Memory B cell (primary cell): ENCODE measurements at places on chromosomes 3 and 15.
A peak's percentile ranks its signal among the peaks of the same experiment; 100 is the strongest.

- DNase-seq: no peak
Observed at GRCh38 chr15:57015360-57015759, 96.9 kb downstream of the TCF12 start.

DNA sequence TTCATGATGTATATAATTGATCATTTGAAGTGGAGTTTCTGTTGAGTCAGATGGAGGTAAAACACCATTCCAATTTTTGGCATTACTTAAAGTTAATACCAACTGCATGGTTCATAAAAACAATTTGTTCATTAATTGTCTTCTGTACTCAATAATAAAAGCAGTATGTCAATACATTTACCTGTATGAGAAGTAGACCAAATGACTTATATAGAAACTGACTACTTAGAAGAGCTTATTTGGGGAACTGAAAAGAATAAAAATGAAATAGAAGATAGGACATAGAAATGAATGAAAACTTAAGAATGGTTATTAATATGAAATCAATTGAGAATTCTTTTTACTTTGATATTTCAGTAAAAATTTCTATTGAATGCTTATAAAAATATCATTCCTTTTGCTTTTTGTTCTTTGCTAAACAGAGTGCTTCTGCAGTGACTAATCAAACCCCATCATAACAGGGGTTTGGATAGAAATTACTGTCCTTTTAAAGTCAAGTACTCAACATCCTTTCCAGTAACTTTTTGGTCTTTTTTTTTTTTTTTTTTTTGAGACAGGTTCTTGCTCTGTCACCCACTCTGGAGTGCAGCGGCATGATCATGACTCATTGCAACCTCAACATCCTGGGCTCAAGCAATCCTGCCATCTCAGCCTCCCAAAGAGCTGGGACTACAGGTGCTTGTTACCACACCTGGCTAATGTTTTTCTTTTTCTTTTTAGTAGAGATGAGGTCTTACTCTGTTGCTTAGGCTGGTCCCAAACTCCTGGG is 6.5 kb upstream of the CRYBG3 start:
- no peak for DNase-seq

- DNase-seq: no peak
Observed at GRCh38 chr3:101542957-101543356, 18.7 kb upstream of the TRMT10C start.

DNA sequence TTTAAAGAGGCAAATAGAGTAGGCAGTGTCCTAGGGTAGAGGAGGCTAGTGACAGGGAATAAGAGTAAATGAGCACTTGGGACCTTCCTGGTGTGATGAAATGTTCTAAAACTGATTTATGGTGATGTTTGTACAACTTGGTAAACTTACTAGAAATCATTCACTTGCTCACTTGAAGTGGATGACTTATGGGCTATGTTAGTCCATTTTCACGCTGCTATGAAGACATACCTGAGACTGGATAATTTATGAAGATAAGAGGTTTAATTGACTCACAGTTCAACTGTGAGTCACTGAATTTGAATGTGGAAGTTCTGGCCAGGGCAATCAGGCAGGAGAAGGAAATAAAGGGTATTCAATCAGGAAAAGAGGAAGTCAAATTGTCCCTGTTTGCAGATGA is 31.7 kb upstream of the DHX36 start:
- no peak for DNase-seq

DNA sequence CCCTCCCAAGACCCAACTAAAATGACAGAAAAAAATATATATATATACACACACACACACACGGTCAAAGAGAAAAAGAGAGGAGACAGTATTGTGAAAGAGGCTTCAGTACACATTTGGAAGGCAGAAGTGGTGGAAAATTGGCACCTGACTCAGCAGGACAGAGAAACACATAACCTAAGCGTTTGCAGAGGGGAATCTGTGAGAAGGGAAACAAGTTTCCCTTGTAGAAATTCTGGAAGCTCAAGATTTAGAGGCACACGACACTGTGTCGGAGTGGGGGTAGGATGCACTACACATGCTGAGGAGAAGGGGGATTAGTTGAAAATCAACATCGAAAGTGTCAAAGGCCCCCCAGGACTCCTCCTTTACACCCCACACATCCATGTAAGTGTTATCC is 53.1 kb downstream of the PAK2 start:
- DNase-seq: no peak

GRCh38 chr3:11140713-11141104 is 13.6 kb upstream of the HRH1 start:
- DNase-seq: no peak

DNA sequence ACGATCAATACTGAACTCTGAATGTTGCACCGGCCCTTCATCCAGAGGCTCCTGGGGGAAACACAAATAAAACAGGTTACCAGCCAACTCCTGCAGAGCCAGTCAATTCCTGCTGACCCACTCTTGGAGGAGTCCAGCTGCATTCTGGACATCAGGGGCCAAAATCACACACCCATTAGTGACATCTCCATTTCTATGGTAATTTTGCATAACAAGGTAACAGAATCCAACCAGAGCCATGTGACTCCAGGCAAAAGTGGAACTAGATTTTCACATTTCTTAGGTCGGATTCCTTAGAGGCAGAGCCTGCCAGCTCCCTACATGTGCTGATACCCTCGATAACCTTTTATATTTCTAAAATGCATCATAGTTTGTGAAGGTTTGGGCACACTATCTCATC is 119.2 kb upstream of the CTNNB1 start:
- no peak for DNase-seq

- DNase-seq: no peak
Observed at GRCh38 chr3:196662711-196663571, 23.4 kb downstream of the NRROS start.

DNA sequence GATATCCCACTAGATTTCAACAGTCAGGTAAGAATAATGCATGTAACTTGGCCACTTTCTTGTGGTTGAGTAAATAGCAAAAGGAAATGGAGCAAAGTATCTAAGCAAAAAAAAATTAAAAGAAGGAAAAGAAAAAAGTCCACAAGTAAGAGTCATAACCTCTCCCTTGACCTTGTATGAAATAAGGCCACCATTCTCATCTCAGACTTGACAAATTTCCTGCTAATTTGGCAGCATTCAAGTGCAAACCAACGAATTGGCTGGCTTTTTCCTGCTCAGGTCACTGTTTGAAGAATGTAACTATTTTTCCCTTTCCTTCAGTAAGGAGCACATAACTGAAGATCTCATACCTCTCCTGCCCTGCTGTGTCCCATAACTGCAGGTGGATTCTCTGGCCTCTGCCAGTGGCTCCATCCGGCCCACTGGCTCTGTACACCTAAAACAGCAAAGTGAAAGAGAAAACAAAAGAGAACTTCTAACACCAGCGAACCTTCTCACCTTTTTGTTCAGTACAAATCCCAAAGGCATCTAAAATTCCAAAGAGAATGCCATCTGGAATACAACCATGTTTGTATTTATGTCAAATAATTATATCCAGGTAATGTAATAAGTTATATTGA is 33.4 kb upstream of the RSL24D1 start:
- DNase-seq: no peak

GRCh38 chr15:51878446-51879386 is 49.3 kb downstream of the TMOD3 start:
- no peak for DNase-seq

DNA sequence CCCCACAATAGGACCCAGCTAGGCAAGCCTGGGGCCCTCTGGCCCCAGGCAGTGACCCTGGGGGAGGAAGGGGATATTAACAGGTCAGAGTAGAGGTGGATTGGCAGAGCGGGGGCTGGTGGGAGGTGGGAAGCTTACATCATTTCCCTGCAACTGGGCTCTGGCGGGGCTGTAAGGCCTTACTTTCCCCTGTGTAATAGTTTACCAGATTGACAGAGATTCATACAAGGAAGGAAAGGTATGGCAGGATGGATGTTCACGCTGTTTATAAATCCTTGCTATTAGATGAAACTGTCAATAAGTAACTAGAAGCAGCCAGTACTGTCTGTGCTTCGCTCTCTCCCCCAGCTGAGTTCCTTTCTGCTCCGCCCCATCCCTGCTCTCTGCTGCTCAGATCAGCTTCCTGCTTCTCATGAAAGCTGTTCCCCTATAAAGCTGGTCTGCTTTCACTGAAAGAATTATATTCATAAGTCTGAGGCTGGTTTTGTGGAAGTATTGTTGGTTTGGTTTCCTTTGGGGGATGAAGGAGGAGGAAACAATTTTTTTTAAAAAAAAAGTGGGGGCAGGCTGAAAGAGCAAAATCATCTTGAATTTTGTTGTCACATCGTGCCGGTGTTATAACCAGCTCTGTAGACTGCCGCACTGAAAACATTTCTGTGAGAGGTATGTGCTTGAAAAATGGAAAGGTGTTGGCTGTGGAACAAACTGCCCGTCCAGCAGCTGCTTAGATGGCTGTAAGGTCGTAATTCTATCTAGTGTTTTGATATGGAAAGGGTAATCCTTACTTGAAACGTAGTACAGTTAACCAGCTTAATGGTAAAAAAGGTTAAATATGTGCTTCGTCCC is 76.4 kb downstream of the BBX start:
- DNase-seq: peak; percentile 21

DNA sequence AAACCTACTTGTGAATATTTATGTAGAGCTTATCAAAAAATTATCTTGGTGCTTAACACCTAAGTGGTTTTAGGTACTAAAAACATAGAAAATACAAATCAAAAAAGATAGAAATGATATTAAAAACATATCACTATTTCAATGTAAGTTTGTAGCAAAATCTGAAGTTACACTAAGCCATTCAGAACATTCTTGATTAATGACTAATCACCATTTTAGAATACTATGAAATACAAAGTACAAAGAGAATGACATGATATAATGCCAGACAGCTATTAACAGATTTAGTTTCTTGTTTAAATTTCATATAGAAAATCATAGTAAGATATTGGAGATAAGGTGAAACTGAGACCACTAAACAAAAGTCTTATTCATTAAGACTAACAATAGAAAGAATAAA is 169.7 kb upstream of the AGTR1 start:
- no peak for DNase-seq

GRCh38 chr3:177607589-177607988 is 410.3 kb upstream of the TBL1XR1 start:
- no peak for DNase-seq

DNA sequence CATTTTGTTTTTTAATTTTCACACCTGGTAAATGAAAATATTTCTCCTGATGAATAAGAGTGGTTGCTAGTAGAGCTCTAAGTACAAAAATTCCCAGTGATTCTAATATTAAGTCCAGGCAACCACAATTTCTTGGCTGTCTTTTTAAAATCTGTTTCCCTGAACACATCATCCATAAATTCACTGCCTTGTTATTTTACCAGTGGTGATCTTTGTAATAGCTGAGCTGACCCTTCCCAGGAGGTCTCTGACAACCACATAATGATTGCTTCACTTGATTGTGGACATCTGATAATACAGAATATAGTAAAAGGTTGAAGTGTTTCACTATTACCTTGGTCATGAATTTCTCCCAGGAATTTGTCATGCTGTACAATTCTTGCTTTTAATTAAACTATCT is 13.9 kb upstream of the TOP2B start:
- DNase-seq: no peak

DNA sequence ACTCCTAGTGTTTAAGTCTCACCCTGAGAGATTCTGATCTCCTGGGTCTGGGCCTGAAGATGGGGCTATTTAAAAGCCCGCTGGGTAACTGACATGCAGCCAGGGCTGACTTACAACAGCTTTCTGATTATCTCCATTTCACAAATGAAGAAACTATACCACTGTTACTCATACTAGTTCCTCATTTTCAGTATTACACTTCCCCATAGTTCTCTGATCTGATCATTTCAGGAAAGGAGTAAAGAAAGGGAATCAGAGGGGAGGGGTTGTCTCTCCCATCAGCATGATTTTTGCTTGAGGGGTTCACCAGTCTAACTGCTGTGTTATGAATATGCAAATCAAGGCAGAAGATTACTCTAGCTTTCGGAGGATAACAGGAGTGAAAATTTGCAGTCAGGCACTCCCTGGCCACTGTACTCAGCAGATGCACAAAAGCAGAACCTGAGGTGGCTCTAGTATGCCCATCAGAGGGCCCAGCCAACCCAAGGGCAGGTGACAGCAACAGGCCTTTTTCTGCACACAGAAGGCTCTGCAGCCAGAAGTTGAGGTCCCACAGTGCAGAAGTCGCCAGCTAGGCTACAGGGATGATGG is 59.4 kb downstream of the DAPK2 start:
- peak; percentile 45 for DNase-seq

- no peak for DNase-seq
Observed at GRCh38 chr3:33417066-33417673, 23.0 kb downstream of the UBP1 start.

- peak; percentile 18 for DNase-seq
Observed at GRCh38 chr15:55742498-55742926, 440 bp downstream of the PRTG start.

GRCh38 chr3:72523429-72524151 is 324.7 kb downstream of the SHQ1 start:
- peak; percentile 60 for DNase-seq

GRCh38 chr3:124951511-124952281 is 17.1 kb upstream of the MUC13 start:
- DNase-seq: no peak

- no peak for DNase-seq
Observed at GRCh38 chr3:24483873-24484272, 10.8 kb downstream of the THRB start.

- DNase-seq: no peak
Observed at GRCh38 chr3:149800693-149801092, 8.3 kb upstream of the ANKUB1 start.

DNA sequence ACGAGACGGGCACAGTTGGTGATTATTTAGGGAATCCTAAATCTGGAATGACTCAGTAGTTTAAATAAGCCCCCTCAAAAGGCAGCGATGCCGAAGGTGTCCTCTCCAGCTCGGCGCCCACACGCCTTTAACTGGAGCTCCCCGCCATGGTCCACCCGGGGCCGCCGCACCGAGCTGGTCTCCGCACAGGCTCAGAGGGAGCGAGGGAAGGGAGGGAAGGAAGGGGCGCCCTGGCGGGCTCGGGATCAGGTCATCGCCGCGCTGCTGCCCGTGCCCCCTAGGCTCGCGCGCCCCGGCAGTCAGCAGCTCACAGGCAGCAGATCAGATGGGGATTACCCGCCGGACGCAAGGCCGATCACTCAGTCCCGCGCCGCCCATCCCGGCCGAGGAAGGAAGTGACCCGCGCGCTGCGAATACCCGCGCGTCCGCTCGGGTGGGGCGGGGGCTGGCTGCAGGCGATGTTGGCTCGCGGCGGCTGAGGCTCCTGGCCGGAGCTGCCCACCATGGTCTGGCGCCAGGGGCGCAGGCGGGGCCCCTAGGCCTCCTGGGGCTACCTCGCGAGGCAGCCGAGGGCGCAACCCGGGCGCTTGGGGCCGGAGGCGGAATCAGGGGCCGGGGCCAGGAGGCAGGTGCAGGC is 318.0 kb downstream of the FGF12 start:
- DNase-seq: no peak
